ENCODE measurements at places on chromosomes 16 and 17.
A peak's percentile ranks its signal among the peaks of the same experiment; 100 is the strongest.

- no peak for DNase-seq
Observed at GRCh38 chr17:66715745-66716156, 119.2 kb upstream of the CACNG5 start.

DNA sequence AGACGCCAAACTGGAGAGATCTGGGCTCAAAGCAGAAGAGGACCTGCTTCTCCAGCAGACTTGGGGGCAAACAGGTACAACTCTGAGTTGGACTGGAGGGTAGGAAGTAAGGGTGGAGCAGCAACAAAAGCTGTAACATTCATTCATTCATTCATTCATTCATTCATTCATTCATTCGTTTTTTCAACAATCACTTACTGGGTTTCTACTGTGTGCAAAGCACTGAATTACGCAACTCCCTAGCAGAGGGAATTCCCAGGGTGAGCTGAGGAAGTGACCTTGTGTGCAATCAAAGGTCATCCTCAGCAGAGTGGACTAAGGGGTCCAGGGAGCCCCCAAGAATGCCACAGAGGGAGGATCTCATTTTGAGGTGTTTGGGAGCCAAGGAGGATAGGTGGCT, 231.1 kb upstream of the SDK2 start:
- no peak for DNase-seq

DNA sequence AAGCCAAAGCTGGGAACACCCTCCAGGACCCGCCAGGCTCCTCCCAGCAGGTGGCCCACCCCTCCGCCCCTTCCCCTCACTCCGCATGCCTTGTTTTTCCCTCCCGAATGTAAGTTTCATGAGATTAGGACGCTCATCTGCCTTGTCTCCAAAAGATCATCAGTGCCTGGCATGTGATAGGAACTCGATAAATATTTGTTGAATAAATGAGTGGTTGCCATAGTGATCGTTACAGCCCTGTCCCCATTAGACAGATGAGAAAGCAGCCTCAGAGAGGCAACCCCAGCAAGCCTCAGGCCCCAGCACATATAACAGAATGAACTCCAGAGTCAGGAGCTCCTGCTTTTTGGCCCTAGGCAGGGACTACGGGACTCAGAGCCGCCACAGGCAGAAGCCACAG, 5.0 kb downstream of the CAMKK1 start:
- DNase-seq, result no peak

DNA sequence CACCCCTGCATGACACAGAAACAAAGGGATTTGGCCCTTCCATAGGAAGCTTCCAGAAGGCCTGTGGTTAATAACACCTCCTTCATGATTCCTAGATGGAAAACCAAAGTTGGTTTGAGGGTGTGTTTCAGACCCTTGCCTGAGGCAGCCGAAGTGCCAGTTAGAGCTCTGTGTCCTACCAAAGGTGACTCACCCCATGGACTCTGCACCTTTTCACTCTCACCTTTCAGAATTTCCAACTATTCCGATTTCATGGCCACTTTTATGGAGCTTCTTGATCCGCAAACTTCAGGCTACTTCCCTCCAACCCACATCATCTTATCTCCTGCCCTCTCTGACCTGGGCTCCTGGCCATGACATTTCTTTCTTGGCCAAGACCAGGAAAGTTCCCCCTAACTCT, 49.2 kb downstream of the MEOX1 start:
- DNase-seq, result no peak

DNA sequence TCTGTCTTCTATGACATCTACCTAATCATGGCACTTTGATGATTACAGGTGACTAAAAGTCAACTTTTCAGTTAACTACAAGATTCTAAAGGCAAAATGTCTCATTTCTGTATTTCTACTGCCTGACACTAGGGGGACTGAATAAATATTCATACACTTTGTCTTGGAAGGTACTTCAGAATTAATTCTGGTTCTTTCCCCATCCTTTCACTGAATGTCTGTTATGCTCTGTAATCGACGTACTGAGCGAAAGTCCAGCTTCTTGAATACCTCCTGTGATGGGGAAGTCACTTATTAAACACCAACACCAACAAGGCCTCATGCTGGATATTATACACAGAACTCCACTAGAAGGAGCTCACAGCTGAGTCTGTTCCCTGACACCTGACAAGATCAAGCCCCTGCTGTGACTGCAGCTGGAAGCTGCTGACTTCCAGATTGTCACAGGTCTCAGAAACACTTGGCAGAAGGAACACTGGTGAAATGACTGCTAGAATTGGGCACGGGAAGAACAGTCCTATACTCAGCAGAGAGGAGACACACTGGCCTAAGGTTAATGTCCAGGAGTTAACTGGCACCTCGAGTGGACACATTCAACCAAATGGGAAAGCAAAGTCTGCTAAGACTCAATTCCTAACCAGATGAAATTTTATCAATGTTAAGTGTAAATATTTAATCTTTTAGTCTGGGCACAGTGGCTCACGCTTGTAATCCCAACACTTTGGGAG, 31.9 kb downstream of the CMC2 start:
- DNase-seq, result no peak

GRCh38 chr16:78094166-78094565, 5.3 kb upstream of the WWOX start:
- DNase-seq, result no peak

DNA sequence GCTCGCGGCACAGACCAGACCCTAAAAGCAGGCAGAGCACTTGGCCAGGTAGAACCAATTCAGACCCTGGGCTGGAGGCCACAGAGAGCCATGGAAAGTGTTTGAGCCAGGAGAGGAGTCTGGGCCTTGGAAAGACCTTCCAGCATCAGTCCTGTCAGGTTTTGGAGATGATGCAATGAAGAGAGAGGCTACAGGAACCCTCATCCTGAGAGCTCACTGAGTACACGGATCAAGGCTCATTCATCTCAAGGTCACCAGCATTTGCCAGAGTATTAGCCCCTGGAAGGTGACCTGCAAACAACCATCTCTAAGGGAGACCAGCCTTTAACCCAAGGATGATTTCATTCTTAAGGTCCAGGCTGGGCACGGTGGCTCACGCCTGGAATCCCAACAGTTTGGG, 27.8 kb downstream of the TLE7 start:
- DNase-seq, result no peak

DNA sequence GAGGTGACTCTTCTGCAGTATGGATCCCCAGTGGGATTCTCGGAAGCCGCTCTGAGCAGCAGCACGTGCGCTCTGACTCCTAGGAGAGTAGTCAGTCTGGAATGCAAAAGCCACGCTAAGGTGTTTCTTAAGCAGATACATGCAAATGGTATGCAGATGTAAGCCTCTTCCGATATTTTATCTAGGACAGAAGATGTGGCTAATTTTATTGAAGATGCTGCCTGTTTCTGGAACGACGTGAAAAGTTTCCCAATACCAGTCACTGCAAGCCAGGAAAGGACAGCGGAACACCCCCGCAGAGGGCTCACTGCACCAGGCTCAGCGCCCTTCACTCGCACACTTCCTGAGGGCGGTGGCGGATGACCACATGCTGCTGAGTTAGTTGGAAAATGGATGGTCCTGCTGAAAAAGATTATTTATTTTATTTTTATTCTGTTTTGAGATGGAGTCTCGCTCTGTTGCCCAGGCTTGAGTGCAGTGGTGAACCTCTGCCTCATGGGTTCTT, 10.1 kb downstream of the FADS6 start:
- DNase-seq, result no peak

DNA sequence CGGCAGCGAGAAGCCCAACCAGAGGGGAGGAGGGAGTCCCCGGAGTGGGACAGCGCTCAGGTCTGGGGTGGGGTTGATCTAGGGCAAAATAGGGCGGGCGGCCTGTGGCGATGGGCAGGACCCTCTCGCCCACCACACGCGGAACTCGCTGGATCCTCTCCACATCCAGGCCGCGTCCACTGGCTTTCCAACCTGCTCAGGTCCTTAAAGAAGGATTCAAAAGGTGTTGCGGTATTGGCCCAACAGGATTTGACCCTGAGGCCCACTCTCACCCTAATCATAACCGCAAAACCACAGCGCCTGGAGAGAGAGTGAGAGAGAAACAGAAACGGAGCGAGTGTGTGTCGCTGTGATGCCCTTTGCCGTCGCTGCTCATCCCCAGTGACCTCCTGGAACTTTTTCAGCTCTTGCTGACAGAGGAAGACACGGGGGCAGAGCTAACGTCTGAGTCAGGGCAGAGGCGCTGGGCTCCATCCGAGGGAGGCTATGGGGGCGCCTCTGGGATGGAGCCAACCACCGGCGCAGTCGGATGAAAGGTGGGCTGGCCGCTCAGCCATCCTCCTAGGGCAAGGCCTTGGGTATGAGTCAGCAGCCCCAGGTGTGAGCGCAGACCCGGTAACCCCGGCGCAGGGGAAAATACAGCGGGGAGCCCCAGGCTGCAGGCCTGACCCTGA, 16.7 kb upstream of the OR1F1 start:
- peak; percentile 54 for DNase-seq

GRCh38 chr17:49738456-49739163, 25.3 kb downstream of the FAM117A start:
- no peak for DNase-seq

DNA sequence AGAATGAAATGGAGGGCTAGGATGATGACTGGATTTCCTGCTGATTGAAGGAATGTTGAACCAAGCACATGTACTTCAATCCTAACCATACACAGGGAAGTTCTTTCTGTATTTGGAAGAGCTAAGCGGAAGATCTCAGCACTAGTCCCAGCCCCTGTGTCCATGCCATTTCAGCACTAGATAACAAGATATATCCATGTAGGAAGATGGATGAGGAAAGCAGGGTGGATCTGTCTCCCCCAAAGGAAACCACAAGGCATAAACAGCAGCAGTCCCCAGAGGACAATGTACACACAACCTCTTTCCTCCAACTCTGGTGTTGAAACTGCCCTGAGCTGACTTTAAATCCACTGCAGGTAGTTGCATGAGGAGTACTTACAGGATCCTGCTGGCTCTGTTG, 75.1 kb downstream of the GRIN2A start:
- no peak for DNase-seq

DNA sequence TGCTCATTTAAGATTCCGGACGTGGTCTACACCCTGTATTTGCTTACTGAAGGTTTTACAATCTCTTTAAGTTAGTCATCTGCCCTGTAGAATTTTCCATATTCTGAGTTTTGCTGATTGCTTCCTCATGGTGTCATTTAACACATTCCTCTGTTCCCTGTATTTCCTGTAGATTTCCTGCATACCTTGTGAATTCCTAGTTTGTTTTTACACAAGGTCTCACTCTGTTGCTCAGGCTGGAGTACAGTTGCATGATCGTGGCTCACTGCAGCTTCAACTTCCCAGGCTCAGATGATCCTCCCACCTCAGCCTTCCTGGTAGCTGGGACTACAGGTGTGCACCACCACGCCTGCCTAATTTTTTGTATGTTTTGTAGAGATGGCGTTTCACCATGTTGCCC, 66.8 kb downstream of the CMIP start:
- no peak for DNase-seq

- no peak for DNase-seq
Observed at GRCh38 chr16:86314402-86315025, 195.8 kb upstream of the FOXF1 start.

DNA sequence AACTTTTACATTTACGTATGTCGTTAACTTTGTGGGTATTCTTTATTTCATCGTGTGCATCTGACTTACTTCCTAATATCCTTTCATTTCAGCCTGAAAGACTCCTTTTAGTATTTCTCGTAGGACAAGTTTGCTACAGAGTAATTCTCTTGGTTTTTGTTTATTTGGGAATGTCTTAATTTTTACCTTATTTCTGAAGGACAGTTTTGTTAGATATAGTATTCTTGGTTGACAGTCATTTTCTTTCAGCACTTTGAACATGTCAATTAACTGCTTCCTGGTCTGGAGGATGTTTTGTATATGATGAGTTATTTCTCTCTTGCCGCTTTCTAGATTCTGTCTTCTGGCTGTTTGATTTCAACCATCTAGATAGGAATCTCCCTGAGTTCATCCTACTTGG, 109.2 kb upstream of the NACA2 start:
- no peak for DNase-seq

GRCh38 chr17:73654241-73654640, 10.0 kb upstream of the SDK2 start:
- no peak for DNase-seq

- DNase-seq, result no peak
Observed at GRCh38 chr16:82439678-82440293, 187.0 kb upstream of the CDH13 start.
